ENCODE measurements at places on chromosomes 4 and X. TPM values are rescaled to one million over a fixed set of nuclear protein-coding genes. Genes with fewer than 3 reads are reported as not detected.

DNA sequence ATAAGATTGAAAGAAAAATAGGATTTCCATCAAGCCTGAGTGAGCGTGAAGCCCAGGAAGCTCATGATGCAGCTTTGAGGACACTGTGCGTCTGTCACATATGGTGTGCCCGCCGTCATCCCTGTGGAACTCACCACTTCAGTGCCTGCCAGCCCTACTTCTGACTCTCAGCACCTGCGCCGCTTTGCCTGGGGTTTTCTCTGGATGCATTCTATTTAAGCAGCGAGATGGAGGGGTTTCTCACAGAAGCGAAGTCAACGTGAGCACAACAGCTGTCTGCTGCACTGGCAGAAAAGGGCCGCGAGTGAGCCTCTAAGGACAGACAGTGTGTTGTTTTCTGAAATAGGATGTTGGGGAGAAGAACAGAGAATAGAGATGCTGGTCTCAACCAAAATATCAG, 6.2 kb upstream of the TMEM128 start:
- no peak for DNase-seq

- DNase-seq: no peak
Measured at GRCh38 chrX:117543885-117544284, 572.7 kb downstream of the KLHL13 start.

DNA sequence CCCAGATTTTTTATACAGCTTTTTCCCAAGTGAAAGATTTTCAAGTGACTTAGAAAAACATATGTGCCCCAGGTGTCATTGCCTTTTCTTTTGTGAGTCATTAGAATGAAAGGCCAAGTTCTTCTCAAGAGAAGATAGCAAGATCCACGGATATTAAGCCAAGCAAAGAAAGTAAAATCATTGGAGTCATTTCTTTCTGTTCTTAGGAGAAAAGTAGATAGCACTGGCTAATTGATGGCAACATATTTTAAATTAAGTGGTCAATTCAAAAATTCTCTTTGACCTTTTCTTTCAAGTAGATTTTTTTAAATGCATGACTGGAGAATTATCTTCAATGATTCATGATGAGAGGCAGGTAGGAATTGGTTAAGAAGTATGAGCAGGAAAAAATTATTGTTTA, 94.4 kb downstream of the HHIP start:
- peak; percentile 16 for DNase-seq

PABPC1L2A gene
- not detected for total RNA-seq

- DNase-seq: no peak
Measured at GRCh38 chr4:55409468-55410171, 13.9 kb downstream of the TMEM165 start.
